Stimulated activated CD4-positive, alpha-beta T cell treated with anti-CD3 and anti-CD28 coated beads, TNF-alpha, amount 100 ng/mL, for 48 hours (primary cell): ENCODE measurements at places on chromosomes 6 and 20.

GRCh38 chr20:25865715-25866656 lies 169.3 kb upstream of the ZNF337 start:
- peak; percentile 56 for DNase-seq

DNA sequence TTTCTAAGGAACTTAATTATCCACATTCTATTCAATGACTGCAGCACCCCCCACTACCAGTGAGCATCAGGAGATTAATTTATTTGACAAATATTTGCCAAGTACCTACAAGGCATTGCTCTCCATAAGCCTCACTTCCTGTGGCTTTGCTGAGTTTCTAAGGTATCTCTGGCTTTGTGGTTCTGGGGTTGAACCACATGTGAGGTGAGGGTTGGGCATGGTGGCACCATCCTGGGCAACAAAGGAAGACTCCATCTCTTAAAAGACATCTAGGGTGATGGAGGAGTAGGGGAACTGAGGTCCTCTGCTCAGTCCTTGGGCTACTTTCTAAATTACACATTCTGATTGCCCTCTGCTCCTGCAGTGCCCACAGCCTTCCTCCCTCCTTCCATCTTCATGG lies 25.5 kb upstream of the WFDC2 start:
- no peak for DNase-seq

- peak; percentile 35 for DNase-seq
These were observed 2.8 kb upstream of the ZNF292 start for GRCh38 chr6:87152526-87152955.

- no peak for DNase-seq
These were observed 45.3 kb upstream of the TINAG start for GRCh38 chr6:54262971-54263370.

GRCh38 chr20:46838011-46838410 lies 56.6 kb upstream of the EYA2 start:
- no peak for DNase-seq

DNA sequence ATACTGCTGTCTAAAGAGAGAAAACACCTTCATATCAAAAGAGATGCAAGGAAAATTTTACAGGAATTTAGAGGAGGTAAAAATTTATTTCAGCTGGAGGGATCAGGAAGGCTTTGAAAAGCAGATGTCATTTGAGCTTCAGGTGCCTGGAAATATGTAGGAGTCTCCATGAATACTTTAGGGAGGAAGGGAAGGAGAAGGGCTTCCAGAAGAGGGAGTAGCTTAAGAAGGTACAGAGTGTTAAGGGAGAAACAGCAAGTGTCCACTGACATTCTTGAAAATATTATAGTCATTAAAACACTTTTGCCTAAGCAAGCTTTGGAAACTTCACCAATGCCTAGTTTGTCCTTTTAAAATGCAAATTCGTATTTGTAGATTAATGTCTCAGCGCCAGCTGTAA lies 27.2 kb downstream of the L3MBTL3 start:
- no peak for DNase-seq

- no peak for DNase-seq
These were observed 143.0 kb downstream of the B3GAT2 start for GRCh38 chr6:70813885-70814284.

GRCh38 chr6:167919349-167919748 lies 78.1 kb upstream of the KIF25 start:
- DNase-seq = no peak
